Psoas muscle (tissue), 8 donors: ENCODE measurements at places on chromosomes 13 and 19. TPM values are rescaled to one million over a fixed set of nuclear protein-coding genes. Genes with fewer than 3 reads are reported as not detected.

DNA sequence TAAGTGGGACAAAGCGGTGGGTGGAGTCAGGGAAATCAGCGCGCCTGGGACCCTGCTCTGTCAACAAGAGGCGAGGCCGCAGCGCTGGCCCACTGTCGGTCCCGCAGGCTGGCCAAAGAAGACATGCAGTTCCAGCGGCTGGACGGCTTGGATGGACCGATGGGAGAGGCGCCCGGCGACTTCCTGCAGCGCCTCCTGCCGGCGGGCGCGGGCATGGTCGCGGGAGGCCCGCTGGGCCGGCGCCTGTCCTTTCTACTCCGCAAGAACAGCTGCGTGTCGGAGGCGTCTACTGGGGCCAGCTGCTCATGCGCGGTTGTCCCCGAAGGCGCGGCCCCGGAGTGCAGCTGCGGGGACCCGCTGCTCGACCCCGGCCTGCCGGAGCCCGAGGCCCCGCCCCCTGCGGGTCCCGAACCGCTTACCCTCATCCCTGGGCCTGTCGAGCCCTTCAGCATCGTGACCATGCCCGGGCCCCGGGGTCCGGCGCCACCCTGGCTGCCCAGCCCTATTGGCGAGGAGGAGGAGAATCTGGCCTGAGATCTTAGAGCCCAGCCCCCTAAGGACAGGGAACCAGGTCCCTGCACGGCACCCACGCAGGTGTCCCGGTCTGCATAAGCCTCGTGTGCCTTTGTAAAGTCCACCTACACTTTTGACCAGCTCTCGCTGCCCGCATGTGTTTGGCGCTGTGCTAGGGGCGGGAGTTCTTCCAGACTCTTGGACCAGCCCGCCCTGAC is 6.1 kb downstream of the BEST2 start:
- H3K4me3 ChIP-seq, result peak overlapping the region; percentile 52
- peaks cover 3% of the 10 kb centered on the region for H3K27me3 ChIP-seq
- peak; percentile 79 for DNase-seq
- H3K36me3 ChIP-seq, result no peaks in the 10 kb centered on the region

DNA sequence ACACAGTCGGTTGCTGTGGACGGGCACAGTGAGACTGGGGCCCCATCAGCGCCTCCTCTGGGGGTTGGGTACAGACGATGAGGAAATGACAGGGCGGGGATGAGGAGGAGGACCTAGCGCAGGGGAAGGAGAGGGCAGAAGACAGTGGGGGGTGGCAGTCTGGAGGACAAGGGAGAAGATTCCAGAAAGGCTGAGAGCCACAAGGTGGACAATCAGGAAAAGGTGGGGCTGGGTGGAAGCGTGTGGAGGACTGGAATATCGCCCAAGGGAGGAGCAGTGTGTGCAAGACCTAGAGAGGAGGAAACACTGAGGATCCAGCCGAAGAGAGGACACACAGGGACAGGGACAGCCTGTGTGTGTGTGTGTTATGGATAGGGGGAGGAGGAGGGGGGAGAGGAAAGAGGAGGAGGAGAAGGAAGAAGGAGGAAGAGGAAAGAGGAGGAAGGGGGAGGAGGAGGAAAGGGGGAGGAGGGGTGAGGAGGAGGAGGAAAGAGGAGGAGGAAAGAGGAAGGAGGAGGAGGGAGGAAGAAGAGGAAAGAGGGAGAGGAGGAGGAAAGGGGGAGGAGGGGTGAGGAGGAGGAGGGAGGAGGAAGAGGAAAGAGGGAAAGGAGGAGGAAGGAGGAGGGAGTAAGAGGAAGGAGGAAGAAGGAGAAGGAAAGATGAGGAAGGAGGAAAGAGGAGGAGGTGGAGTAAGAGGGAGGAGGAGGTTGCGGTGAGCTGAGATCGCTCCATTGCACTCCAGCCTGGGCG is 15.8 kb upstream of the GARIN5A start:
- H3K4me3 ChIP-seq, result no peak overlapping the region
- peaks cover 19% of the 10 kb centered on the region for H3K4me1 ChIP-seq
- no peaks in the 10 kb centered on the region for H3K36me3 ChIP-seq
- peak overlapping the region; percentile 67 for H3K27ac ChIP-seq

DNA sequence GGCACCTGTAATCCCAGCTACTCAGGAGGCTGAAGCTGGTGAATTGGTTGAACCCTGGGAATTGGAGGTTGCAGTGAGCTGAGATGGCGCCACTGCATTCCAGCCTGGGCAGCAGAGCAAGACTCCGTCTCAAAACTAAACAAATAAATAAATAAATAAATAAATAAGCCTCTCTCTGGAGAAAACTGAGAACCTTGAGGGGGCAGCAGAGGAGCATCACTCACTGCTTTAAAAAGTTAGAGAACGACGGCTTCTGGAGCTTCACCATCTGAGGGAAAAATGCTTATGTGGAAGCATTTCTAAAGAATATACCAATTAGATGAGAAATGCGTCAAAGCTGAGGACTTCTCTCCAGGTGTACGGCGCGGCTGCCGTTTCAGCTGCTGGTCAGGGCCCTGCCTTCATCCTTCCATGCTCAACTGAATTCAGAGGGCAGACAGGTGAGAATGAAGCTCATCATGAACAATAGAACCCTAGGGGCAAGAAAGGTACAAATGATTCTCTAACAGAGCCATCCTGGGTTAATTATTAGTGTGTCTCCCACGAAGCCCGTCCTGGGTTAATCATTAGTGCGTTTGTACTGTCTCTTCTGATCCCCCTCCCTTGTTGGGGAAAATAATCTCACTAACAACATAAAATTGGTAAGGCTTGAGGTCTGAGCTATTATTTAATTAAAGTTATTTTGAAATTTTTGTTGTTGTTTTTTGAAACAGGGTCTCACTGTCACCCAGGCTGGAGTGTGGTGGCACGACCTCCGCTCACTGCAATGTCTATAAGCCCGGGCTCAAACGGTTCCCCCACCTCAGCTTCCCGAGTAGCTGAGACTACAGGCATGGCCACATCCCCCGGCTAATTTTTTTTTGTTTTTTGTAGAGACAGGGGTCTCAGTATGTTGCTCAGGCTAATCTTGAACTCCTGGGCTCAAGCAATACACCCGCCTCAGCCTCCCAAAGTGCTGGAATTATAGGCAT is 80.1 kb downstream of the IPO5 start:
- H3K36me3 ChIP-seq, result no peaks in the 10 kb centered on the region
- no peaks in the 10 kb centered on the region for H3K27me3 ChIP-seq
- H3K27ac ChIP-seq, result no peak overlapping the region
- DNase-seq, result no peak
- H3K4me3 ChIP-seq, result no peak overlapping the region

- no peak overlapping the region for H3K4me3 ChIP-seq
- peaks cover 9% of the 10 kb centered on the region for H3K36me3 ChIP-seq
- H3K27ac ChIP-seq, result no peak overlapping the region
- H3K27me3 ChIP-seq, result no peaks in the 10 kb centered on the region
Observed at GRCh38 chr19:30001301-30001700, 59.3 kb downstream of the URI1 start.

GRCh38 chr13:110319774-110320509 is 12.9 kb downstream of the COL4A2 start:
- H3K36me3 ChIP-seq, result peaks cover 5% of the 10 kb centered on the region
- DNase-seq, result no peak
- peaks cover 4% of the 10 kb centered on the region for H3K4me1 ChIP-seq
- H3K4me3 ChIP-seq, result no peak overlapping the region
- H3K27me3 ChIP-seq, result no peaks in the 10 kb centered on the region
- H3K27ac ChIP-seq, result peak overlapping the region; percentile 71

- peaks cover 3% of the 10 kb centered on the region for H3K4me1 ChIP-seq
- H3K36me3 ChIP-seq, result no peaks in the 10 kb centered on the region
- no peaks in the 10 kb centered on the region for H3K27me3 ChIP-seq
- no peak overlapping the region for H3K4me3 ChIP-seq
Observed at GRCh38 chr19:12047868-12048267, 4.9 kb downstream of the ZNF878 start.

DNA sequence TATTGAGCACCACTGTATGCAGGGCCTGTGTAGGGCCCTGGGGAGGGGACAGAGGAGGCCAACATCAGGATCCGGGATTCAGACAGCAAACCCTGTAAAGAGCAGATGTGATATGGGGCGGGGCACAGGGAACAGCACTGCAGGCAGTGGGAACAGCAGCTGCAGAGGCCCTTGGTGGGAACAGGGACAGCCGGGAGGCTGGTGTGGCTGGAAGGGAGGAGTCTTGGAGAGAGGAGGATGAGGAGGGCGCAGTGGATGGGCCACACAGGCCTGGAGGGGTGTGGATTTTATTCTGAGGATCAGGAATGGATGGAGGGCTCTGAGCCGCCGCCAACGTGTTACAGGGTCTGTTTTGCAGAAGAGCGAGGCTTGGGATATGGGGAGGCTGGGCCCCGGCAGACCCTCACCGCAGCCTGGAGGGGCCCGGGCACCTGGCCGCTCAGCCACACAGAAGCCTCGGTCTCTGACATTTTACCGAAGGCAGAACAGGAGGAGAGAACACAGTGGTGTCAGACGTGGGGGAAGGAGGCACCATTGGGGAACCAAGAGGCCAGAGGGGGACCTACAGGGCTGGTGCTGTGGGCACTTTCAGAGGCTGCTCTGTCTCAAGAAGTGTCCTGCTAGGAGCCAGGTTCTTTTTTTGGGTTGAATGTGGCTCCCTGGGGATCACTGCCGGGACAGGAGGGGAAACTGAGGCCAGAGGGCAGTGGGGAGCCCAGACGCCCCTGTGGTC is 6.9 kb downstream of the EFNA2 start:
- no peak overlapping the region for H3K4me3 ChIP-seq
- DNase-seq, result no peak
- H3K27me3 ChIP-seq, result no peaks in the 10 kb centered on the region
- no peaks in the 10 kb centered on the region for H3K4me1 ChIP-seq
- no peaks in the 10 kb centered on the region for H3K36me3 ChIP-seq

The PPP1R15A gene
- 93.4 TPM for total RNA-seq

The CEACAM4 gene
- not detected for total RNA-seq

The GFY gene
- total RNA-seq, result not detected

The HPN gene
- 11.8 TPM for total RNA-seq

The ZNF283 gene
- 4.3 TPM for total RNA-seq

The SLC7A10 gene
- total RNA-seq, result 0.13 TPM

The CYP4F8 gene
- total RNA-seq, result not detected

The ZNF730 gene
- not detected for total RNA-seq
